ENCODE measurements at places on chromosomes 11 and 22.

DNA sequence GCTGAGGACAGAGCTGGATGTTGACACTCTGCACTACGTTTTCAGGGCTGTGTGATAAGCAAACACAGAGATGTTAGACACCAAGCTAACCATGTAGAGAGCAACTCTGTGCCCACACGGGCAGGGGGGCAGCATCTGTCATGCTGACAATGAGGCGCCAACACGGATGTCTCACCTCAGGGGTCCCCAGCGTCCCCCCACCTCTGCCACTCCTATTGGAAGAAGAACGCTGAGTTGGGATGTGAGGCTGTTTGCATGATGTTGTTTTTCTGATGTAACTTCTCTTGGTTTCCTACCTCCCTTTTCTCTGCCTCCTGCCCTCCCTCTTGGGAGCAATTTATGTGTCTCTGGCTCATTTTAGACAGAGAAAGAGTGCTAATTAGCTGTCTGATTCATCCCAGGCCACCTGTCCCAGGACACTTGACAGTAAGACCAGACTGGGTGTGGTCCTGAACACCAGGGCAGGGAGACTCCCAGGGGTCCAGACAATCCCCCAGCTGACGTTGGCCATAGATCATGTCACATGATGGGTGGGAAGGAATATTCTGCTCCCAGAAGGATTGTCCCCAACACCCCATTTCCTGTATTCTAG, 89.2 kb upstream of the NCAM1 start:
- DNase-seq: no peak

- peak; percentile 91 for DNase-seq
Observed at GRCh38 chr11:46295312-46296058, 18.0 kb downstream of the CREB3L1 start.

DNA sequence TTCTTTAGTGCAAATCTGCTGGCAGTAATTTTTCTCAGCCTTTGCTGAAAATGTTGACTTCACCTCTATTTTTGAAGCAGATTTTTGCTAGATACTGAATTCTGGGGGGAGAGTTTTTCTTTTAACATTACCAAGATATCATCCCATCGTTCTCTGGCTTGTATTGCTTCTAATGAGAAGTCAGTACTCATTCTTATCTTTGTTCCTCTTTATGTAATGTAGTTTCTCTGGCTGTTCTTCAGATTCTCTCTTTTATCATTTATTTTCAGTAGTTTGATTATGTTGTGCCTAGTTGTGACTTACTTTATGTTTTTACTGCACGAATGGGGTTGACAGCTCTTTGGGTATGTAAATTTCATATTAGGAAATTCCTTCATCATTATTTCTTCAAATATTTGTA, 318.7 kb upstream of the PITPNB start:
- DNase-seq: no peak

- DNase-seq: peak; percentile 37
Observed at GRCh38 chr11:7575841-7576725, 62.3 kb downstream of the PPFIBP2 start.

GRCh38 chr11:44223238-44223637, 86.7 kb downstream of the ALX4 start:
- no peak for DNase-seq

- no peak for DNase-seq
Observed at GRCh38 chr11:35997902-35998520, 54.1 kb downstream of the LDLRAD3 start.

- peak; percentile 83 for DNase-seq
Observed at GRCh38 chr11:16981651-16982194, 32.5 kb downstream of the PLEKHA7 start.

GRCh38 chr11:15185021-15185420, 70.3 kb downstream of the INSC start:
- DNase-seq: no peak

DNA sequence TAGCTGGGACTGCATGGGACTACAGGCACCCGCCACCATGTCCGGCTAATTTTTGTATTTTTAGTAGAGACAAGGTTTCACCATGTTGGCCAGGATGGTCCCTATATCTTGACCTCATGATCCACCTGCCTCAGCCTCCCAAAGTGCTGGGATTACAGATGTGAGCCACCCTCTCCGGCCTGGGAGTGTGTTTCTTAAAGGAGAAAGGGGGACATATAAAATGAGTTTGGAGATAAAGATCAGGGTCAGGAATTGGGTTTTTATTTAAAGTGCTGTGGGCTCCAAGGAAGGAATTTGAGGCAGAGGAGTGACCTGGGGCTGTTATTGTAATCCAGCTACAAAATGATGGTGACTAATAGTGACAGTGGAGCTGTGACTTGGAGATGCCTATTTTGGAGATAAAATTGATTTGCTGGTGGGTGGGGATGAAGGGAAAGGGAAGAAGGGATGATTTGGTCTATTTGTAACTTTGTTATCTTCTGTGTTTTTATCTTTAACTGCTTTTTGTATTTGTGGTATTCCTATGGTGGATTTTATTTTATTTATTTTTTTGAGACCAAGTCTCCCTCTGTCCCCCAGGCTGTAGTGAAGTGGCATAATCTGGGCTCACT, 5.0 kb downstream of the CRKL start:
- no peak for DNase-seq

GRCh38 chr11:33724644-33725035, 11.6 kb downstream of the CD59 start:
- DNase-seq: no peak

- DNase-seq: no peak
Observed at GRCh38 chr11:33325451-33325850, 68.3 kb downstream of the HIPK3 start.

GRCh38 chr11:34825670-34826383, 90.4 kb downstream of the APIP start:
- DNase-seq: no peak

DNA sequence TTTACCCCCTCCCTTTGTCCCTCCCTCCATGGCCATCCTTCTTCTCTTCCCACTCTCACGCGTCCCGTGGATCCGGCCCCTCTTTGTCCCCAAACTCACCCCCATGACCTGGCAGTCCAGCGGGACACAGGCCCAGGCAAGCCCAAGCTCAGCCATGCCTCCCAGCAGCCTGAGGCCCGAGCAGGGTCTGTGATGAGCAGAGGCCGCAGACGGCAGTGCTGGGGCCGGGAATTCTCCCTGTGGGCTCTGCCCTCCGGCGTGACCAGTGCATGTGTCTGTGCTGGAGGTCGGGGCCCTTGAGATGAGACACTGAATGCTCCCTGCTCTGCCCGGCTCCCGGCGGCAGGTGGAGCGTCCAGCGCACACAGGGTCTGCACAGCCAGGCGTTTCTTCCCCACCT, 237.9 kb downstream of the BRD1 start:
- DNase-seq: no peak

- DNase-seq: no peak
Observed at GRCh38 chr22:33969045-33969444, 48.8 kb upstream of the LARGE1 start.

DNA sequence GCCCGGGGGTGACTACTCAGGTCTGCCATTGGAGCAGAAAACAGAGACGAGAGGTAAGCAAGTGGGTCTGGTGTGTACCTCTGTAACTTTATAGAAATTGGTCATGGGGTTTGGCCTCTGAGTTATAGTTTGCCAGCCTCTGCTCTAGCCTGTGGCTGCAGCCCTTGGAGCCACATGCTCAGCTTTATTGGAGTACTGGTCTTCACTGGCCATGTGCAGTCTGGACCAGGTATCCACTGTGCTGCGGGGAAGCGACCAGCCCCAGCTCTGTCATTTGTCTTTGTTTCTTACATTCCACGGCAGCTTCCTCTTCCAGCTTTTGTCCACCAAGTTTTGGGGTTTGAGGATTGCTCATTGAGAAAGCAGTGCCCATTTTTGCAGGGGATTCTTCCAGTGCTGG, 453.4 kb downstream of the TBC1D22A start:
- DNase-seq: no peak

DNA sequence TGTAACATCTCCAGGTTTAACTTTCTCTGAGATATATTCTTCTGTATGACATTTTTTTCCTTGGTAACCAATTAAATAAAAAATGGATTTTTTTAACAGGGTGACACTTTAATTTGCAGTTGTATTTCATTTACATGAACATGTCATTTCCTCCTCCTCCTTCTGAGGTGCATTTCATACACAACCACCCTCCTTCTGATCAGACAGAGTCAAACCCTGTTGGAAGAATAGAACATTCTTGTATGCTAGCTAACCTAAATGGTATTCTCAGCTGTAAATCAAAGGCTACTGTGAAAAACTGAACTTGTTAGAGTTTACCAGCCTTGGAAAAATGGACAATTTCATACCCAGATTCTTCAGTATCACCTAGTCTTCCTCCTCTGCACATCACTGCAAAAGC, 52.7 kb upstream of the CHRM4 start:
- DNase-seq: no peak

GRCh38 chr11:78219493-78220217, 30.9 kb downstream of the USP35 start:
- no peak for DNase-seq

DNA sequence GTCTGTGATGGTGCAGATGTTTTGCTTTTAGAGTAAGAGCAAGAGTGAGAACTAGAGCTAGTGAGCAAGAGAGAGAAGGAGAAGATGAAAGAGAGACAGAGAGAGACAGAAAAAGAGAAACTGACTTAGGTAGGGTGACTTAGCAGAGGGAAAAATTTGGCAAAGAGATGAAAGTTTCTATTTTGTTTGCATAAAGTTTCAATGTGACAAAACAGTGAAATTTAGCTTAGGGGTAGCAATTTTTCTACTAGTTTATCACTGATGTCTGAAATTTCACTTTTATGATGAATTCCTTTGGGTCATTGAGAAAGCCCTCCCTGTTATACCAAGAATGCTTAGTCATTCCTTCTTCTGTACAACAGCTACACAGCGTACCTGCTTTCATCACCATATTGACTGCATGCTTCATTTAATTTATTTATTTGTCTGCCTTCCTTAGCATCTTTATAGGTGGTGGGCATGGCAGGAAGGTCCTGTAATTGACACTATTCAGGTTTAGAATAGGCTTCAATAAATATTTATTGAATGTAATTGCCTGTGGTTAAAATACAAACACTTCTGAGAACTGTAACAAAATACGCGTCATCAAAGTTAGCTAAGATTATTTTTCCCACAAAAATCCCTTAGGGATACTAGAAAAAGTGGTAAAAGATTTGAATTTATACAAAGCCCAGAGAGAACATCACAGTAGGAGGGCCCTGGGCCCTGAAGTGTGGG, 19.9 kb upstream of the CTSC start:
- DNase-seq: no peak

GRCh38 chr11:33383075-33383919, 126.1 kb downstream of the HIPK3 start:
- no peak for DNase-seq

DNA sequence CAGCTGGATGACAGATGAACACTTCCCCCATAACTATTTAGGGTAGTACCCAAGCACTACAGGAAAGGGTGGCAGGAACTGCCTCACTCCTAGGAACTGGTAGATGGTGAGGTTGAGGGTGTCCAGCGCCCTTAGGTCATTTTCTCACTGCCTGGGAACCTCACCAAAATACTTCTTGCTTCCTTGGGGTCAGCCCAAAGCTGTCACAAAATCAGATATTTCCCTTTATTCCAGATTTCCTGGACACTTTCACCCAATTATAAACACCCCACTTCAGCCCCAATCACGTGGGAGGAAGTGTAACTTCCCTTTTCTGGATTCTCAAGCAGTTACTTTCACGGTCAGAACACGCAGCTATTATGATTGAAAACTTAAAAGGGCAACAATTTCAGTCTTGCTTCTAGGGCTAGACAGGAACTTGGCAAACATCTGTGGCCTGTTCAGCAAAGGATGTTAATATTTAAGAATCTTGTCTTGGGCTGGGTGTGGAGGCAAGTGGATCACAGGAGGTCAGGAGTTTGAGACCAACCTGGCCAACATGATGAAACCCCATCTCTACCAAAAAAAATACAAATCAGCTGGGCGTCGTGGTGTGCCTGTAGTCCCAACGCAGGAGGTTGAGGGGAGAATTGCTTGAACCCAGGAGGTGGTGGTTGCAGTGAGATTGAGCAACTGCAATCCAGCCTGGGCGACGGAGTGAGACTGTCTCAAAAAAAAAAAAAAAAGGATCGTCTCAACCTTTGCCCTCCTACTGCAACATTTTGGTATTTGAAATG, 4.0 kb downstream of the FTH1 start:
- no peak for DNase-seq

DNA sequence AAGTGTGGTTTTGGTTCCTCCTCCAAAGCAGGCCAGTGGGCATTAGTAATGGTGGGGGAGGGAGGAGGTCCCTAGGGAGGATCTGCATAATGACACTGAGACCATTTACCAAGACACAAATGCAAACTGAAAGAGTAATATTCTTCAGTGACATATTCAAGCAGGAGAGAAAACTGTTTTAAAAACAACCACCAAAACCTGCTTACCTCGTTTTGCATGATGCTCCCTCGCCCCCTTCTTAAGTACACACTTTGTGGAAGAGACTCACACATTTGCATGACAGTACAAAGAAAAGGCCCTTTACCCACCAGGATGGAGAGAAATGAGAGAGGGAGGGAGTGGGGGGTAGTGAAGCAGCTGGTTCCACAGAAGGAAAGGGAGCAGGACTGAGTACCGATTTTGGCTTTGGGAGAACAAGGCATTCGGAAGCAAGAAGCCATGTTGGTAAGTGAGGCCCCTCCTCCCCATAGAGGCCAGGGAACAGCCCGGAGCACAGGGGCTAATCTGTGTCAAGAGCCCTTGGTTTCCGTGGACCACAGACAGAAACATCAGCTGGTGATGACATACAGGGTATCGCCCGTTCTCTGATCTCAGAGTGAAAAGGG, 13.0 kb upstream of the OPCML start:
- DNase-seq: no peak

DNA sequence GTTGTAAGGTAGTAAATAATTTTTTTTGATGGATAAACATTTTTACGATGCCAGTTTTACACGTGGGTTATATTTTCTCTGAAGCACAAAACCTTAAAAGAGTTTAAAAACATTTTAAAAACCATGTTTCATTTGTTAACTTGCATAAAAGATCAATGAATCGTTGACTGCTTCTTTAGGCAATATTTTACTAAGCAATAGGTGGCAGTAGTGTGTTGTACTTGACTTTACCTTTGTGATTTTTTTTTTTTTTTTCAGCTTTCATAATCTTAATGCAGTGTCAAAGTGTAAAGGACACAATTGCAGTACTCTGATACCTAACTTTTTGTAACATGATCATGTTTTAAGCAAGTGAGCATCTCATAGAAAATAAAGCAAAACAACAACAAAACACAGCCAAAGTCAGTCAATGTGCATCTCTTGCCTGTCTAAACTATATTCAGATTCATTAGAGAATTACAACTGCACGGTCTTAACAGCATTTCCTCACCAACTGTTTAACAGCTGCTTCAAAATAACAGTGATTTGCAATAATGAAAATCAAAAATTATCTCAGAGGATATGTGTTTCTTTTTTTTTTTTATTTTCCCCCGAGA, 27.7 kb downstream of the DNAJC24 start:
- peak; percentile 57 for DNase-seq

All from retina (tissue), 1 donor.